Naive thymus-derived CD8-positive, alpha-beta T cell (primary cell): ENCODE measurements at places on chromosomes 5 and 9.

- no peak for DNase-seq
These were observed 29.5 kb downstream of the NDUFS6 start for GRCh38 chr5:1830571-1831228.

- DNase-seq: no peak
These were observed 432.9 kb upstream of the BRINP1 start for GRCh38 chr9:119802133-119802532.

- DNase-seq: no peak
These were observed 597 bp upstream of the TMEM250 start for GRCh38 chr9:136119061-136119882.

DNA sequence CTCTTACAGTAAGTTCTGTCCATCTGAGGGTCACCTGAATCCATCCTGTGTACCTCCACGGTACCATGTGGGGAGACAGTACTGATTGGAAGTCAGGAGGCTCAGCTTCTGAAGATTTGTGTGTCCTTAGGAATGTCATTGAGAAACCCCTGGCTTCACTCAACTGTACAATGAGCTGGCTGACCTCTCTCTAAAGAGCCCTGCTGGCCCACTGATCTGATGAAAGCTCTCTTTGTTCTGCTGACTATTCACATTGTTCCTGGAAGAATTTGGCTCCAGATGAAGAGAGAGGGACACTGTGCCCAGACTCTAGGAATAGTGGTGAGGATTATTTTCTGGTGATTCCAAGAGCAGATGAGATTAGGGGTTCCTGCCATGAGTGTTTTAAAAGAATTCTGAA is 141.2 kb downstream of the LURAP1L start:
- no peak for DNase-seq

DNA sequence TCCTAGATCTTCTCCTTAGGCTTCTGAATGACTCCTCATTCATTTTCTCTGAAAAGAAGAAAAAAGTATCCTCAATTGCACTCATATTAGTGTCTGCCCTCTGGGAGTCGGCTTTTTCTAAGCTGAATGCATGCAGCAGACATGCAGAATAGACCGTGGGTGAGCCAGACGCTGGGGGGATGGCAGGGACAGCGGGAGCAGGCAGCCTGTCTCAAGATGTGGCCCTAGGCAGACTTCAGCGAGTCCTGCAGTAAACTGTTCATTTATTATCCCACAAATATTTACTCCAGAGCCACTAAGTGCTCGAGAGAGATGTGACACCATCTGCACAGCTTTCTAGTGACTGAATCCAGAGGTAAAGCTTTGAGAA is 164.9 kb upstream of the RAI14 start:
- DNase-seq: no peak

DNA sequence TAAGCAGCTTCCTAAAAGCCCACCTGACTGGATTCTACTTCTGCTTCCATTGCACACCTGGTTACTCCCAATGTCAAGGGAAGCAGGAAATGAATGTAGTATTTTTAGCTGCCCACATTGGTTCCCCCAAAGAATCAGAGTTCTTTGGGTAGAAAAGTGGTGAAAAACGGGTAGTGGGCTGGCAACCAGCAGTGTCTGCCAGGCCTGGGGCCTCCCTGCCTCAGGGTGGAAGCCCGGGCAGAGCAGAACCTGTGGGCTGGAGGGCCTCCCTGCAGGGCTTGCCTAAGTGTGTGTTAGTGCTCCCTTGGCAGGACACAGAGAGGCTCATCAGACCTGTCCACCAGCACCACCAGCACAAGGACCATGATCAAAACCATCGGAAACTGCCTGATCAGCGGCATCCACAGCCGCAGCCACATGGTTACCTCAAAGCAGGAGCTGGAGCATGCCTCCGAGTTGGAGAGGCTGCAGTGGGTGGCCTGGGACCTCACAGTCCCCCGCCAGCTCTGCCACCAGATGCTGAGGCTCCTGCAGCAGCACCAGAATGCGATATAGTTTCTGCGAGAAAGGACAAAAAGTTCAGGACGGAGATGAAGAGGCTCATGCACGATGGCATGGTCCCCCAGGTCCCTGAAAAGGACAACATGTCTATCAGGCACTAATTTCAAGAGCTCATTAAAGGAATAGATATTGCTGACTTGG is 72.2 kb downstream of the PTPDC1 start:
- DNase-seq: no peak

DNA sequence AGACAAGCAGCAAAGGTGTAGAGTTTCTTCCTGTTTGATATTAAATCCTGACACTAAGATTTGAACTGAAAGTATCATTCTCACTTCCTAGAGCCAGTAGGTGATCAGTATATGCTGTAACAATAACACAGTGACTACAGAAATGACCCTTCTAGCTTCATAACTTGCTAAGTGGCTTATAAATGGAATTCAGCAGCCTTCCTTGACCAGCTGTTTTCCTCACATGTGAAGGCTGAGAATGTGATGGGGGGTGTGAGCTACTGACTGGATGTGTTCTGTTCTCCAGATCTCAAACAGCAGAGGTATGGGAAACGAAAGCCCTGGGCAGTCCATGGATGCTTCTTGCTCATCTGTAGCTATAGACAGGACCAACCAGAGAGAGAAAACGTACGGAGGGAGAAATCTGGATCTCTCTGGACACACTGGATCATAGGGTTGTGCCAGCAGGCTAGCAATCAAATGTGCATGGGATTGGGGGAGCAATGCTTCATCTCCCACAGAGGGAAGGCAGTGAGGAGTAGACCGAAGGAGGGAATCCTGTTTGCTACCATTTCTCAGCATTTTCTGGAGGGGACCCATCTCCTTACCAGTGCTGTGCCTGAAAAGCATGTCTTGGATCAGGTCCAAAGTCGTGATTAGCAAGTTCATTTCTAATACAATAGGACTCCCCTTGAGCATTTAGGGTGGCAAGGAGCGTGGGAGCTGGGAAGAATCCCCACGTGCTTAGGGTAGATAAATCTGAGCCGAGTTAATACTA is 39.4 kb downstream of the TNFAIP8 start:
- no peak for DNase-seq

GRCh38 chr9:89467278-89467625 is 30.7 kb downstream of the SEMA4D start:
- DNase-seq: no peak

DNA sequence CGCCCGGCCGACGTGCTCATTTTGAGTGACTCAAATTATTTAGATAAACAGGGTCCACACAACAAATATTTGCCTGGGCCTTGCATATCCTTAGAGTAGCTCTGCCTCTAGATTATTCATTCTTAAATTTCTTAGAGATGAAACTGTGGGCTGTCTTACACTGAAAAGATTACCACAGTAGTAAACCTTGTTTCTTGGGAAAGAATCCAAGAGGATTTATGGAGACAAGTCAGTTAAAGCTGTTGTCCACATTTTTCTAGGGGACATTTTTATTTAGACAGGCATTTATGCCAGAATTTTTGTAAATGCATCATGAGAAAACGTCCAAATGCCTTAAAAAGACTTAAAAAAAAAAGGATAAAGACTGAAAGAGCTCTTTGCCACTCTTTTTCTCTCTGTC is 32.6 kb upstream of the RANBP3L start:
- no peak for DNase-seq

DNA sequence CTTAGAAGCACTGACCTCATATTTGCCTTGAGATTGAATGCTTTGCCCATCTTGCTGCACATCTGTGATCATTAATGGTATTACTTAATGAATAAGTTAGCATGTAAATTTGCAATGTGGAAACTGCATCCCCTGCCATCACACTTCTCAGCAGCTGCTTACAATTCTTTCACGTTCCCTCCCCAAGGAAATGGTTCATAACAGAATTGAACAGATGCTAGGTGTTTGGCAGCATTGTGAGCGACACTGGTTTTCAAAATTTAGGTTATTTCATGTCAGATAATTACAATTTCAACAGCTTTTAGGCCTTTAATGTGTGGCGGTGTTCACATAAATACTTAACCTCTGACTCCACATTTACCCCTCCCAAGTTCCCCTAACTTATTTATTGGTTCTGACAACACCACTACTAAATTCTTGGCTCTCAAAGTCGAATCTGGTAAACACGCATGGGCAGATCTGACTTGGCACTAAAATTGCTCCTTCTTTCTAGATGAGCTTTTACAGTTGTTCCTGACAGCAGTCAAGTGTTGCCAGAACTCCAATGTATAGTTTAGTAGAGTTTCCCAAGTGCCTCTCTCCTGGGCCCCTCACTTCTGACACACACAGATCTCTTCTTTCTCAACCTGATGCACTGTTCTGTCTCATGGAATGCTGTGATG is 46.8 kb downstream of the SLC1A3 start:
- no peak for DNase-seq

- no peak for DNase-seq
These were observed 185.5 kb upstream of the KCNN2 start for GRCh38 chr5:114176356-114176755.
